ENCODE measurements at places on chromosomes 1 and 21. TPM values are rescaled to one million over a fixed set of nuclear protein-coding genes. Genes with fewer than 3 reads are reported as not detected.

The CCDC185 gene
- total RNA-seq: not detected

The TTC22 gene
- 4.1 TPM for total RNA-seq

The SLC1A7 gene
- total RNA-seq: not detected

The ETV3L gene
- total RNA-seq: not detected

The SCP2 gene
- 67.1 TPM for total RNA-seq

The SAMD11 gene
- not detected for total RNA-seq

The CFAP74 gene
- total RNA-seq: not detected

The CD1C gene
- 0.14 TPM for total RNA-seq

DNA sequence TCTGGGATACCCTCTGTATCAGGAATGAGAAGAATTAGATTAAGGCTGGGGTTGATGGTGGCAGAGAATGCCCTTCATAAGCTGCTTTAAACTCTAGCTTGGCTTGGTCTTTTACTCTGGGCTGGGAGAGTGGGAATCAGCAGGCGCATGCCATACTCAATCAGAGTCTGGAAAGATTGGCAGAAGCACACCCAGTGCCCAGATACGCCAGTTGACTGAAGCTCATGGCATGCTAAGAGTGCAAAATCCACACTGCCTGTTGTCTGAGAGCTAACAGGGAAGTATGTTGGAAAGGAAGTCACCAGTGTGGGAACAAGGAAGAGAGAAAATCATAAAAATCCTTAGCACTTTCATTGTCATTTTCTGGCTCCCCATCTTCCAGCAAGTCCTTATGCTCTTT is 53.0 kb downstream of the HMCN1 start:
- no peak for DNase-seq

DNA sequence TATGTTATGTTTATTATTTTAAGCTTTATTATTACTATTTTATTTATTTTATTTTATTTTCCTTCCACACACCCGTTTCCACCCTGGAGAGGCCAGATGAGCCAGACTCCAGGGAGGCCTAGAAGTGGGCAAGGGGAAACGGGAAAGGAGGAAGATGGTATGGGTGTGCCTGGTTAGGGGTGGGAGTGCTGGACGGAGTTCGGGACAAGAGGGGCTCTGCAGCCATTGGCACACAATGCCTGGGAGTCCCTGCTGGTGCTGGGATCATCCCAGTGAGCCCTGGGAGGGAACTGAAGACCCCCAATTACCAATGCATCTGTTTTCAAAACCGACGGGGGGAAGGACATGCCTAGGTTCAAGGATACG is 468 bp upstream of the MX1 start:
- DNase-seq: no peak

- no peak for DNase-seq
These were observed 104.8 kb downstream of the DHRS3 start for GRCh38 chr1:12513181-12513580.

DNA sequence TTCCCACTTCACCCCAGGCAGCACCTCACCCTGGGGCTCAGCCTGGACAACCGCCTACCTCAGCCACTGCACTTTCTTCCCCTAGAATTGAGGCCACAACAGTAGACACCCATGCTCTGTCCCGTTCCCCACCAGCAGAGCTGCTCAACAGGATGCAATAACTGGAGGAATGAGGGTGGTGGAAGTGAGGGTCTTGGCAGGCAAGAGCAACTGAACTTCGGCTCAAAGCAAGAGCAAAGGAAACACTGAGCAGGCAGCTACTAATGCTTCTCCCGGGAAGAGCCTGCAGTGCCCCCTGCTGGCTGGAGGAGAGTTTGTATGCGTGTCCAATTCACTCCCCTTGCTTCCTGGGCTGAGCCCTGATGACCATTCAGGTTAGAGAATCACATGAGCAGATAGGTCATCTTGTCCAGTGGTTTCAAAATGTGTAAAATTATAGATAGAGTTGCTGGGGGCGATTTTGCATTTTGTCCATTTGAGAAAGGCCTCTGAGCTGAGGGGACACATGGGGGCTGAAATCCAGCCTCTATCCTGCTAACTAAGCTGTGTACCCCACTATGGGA is 13.9 kb downstream of the NT5C1A start:
- peak; percentile 87 for DNase-seq

- DNase-seq: no peak
These were observed 59.7 kb downstream of the FGGY start for GRCh38 chr1:59356627-59357026.

DNA sequence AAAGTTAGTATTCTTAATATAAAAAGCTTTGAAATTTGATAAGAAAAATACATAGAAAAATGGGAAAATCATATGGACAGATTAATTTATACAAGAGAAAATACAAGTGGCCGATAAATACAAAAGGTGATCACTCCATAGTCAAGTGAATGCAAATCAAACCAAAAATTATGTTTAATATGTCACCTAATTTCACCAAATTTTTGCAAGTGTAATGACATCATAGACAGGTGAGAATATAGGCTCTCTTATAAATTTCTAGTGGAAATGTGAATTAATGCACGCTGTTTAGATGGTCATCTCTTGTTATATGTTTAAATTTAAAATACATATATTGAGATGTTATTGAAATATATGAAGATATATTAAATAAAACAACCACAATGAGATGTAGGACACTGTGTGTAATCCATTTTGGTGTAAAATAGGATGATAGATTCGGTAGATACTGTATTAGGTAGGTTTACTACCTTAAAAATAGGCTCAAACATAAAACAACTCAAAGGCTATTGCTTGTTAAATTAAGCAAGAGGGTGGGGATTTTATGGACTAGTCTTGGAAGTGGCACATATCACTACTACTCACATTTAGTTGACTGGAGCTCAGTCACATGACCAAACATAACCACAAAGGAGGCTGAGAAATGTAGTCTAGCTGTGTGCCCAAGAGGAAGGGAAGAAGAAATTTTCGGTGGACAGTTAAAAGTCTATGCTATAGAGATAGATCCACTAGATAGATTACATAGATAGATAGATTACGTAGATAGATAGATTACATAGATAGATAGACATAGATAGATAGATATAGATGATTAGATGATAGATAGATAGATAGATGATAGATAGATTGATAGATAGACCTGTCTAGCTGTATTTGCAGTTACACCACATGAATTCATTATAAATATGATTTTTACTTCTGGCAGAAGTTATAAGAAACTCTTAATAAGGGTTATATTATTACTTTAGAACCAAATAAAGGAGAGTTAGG is 9.2 kb downstream of the INSL5 start:
- no peak for DNase-seq

DNA sequence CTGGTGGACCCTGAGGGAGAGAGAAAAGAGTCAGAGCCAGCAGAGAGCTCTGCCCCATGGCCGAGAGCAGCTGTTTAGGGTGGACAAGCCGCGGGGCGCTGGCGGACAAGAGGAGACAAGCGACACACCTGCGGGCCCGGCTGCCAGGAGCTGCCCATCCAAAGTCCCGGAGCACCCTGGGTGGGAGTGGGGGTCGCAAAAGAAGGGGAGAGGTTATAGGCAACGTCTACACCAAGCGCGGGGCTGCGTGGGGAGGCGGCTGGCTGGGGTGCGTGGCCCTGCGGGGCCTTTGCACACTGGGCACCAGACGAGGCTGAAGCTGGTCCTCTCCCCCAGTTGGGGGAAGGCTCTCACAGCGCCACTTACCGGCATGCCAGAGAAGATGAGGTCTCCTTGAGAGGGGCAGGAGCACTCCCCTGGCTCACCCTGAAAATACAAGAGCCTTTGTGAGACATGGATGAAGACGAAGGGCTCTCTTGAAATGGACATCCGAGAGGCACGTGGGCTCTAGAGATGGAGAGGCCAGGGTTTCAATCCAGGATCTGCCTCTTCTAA is 24.1 kb downstream of the COL16A1 start:
- DNase-seq: no peak

DNA sequence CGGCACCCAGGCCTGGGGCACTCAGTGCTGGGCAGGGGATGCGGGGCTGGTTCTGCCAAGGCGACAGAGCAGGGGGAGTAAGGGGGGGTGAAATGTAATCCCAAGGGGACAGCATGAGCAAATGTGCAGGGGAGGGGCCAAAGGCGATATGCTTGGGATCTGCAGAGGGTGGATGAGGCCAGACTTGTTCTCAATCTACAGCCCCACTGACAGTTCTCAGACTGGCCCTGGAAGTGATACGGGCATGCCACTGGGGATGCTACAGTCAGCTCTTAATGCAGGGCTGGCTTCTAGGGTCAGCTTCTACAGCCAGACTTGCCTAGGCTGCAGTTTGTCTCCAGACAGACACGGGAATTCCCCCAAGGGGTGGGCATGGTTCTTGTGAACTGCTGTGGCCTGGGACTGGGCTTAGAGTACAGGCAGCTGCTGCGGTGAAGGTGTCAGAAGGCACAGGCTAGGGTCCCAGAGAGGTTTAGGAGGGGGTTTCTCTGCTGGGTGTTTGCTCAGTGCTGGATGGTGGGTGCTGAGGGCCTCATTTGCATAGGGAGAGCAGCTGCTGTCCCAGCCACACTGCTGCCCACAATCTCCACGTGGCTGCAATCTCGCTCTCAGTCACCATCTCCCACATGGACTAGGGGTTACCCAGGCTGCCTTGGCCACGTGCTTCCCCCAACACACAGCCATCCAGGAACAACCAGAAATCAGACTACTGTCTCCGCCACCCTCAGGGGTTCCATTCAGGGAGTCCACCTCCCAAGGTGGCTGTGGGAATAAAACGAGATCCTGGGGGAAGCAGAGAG is 190.1 kb downstream of the HIVEP3 start:
- peak; percentile 83 for DNase-seq

DNA sequence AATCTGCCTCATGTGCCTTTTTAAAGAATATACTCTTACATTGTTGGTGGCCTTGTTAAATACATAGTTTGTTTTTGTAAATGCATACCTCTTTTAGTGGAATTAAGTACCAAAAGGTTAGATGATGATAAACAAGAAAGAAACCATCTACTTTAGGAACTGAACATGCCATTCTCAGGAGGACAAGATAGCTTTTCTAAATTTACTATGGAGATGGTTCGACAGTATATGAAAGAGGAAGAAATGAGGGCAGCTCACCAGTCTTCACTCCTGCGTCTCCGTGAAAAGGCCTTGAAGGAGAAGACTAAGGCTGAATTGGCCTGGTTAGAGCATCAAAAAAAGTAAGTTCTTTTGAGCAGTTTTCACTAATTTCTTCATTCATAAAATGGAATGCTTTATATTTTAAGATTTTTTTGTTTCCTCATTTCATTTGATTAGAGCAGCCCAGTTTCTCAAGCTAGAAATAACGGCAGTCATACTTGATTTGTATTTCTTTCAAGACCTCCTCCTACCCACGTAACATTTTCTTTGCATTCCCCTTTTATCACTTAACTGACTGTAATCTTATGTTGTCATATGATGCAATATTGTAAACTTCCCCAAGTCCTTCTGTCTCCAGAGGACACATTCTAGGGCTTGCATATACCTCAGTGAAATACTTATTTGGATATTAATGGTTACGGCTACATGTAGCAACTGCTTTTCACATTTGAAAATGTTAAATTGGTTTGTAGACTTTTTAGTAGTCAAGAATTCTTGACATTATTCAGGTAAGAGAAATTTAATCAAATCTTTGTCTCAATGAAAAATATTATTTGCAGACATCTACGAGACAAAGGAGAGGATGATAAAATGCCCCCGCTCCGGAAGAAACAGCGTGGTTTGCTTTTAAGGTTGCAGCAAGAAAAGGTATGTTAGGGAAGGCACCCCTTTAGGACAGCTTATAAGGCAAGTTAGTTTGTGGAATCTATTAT is 99.3 kb downstream of the CEP350 start:
- no peak for DNase-seq

DNA sequence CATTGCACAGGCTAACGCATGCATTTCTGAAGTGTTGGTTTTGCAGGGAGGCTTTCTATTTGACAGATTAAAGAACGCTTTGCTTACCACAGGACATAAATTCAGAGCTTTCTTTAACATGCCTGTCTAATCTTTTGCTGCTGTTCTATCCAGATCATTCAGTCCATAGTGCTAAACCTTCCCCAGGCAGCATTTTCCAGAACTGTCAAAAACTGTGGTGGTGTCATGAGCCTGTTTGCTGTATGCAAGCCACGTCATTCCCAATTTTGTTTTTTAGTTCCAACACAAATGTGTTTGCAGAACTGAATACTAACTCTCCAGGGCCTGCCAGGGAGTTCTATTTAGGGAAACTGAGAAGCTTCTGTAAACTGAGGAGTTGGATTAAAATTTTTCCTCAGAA is 390.5 kb upstream of the LYPLAL1 start:
- DNase-seq: no peak
